ENCODE measurements at places on chromosomes 1 and 21.

GRCh38 chr1:110056776-110057175 is 13.7 kb downstream of the ALX3 start:
- peak; percentile 13 for DNase-seq

DNA sequence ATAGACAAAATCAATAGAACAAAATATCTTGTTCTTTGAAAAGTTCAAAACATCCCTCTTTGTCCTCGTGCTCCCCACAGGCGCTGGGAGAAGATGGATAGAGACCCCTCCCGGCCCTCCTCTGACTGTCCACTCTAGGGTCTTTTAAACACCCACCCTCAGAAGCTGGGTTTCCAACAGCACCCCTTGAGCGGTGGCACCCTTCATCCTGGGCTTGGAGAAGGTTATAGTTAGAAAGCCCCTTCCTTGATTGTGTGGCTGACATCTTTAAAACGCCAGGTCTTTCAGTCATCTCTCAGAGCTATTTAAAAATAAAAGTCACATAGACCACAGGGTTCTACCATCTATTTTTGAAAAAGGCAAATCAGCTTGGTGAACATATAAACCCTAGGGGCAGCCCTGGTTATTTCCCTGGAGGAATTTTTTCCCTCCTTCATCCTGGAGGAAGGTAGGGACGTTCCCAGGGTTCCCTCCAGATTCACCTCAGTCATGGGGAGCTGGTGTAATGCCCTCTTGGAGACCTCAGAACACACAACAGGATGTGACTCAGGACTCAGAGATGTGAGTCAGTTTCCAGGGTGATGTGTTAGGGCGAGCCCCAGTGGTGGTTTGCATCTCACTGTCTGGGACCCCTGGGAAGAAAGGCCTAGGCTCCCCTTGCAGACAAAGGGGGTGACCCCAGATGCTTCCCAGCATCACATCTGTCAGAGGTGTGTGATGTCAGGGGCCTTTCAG is 138.5 kb downstream of the CLIC6 start:
- peak; percentile 89 for DNase-seq

DNA sequence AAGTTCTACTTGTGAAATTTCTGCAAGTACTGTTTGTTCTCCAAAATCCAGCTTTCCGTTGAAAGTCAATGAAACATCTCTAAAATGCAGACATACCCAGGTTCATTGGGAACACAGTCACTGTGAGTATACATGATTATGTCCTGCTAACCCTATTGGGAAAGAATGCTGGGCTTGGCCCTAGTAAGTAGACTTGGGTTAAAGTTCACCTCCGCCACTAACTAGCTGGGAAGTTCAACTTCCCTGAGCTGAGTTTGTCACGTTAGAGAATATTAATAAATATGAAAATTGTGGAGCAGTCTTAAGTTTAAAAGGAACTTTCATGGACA is 10.5 kb upstream of the PGD start:
- DNase-seq: no peak

DNA sequence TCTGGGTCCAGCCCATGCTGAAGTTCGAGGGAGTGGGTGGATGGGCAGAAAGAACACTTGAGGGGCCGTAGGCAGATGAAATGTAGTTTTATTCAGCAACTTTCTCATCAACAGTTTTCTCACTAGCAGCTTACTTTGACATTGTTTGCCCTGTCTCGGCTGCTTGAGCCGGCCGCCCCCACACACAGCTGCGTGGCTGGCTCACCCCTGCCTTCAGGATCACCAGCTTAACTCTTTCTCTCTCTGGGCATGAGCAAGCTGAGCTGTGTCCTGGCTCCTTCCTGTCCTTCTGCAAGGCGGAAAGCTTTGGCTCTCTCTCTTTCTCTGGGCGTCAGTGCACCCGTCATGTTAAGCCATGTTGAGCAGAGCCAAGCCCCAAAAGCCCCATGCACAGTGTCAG is 104.4 kb upstream of the GNG12 start:
- no peak for DNase-seq
